ENCODE measurements at places on chromosomes 3 and 15. TPM values are rescaled to one million over a fixed set of nuclear protein-coding genes. Genes with fewer than 3 reads are reported as not detected.

Gene ZNF662
- total RNA-seq: 1.4 TPM

Gene SNX22
- 1.3 TPM for total RNA-seq

Gene USP19
- 54.2 TPM for total RNA-seq

Gene NUP210
- 1.1 TPM for total RNA-seq

Gene STRC
- under 0.01 TPM for total RNA-seq

Gene MYL3
- not detected for total RNA-seq

Gene IGF2BP2
- total RNA-seq: 62.0 TPM

Gene GOLGA8Q
- total RNA-seq: 0.59 TPM

Gene ZNF639
- 47.3 TPM for total RNA-seq

Gene BFSP2
- not detected for total RNA-seq

Gene EIF2B5
- 41.0 TPM for total RNA-seq

Gene MNS1
- 1.5 TPM for total RNA-seq

Gene ADAM10
- 246 TPM for total RNA-seq

Gene CYFIP1
- total RNA-seq: 119 TPM

Gene CA12
- 2.0 TPM for total RNA-seq

Gene BTLA
- total RNA-seq: not detected

Gene TMEM43
- total RNA-seq: 103 TPM

Gene LCTL
- total RNA-seq: not detected

Gene RCCD1
- total RNA-seq: 9.5 TPM

Gene FAM43A
- total RNA-seq: 170 TPM

Gene CPA3
- 13.2 TPM for total RNA-seq

Gene C3orf70
- 0.42 TPM for total RNA-seq

Gene CTNNB1
- total RNA-seq: 1,307 TPM

Gene GOLGA6D
- not detected for total RNA-seq

Gene SLC22A13
- 0.18 TPM for total RNA-seq

Gene CYP11A1
- total RNA-seq: not detected

Gene ATP13A5
- not detected for total RNA-seq

Gene DLEC1
- total RNA-seq: not detected

Gene TRIP4
- total RNA-seq: 14.5 TPM

Gene C3orf49
- not detected for total RNA-seq

Gene SCG5
- total RNA-seq: 0.92 TPM

Gene CCRL2
- total RNA-seq: 6.4 TPM

Gene SLC9C1
- total RNA-seq: under 0.01 TPM

Gene PTX3
- 1,084 TPM for total RNA-seq

Gene NPAP1
- not detected for total RNA-seq

Gene RTP3
- total RNA-seq: 0.07 TPM

Gene ARL6IP5
- total RNA-seq: 121 TPM

Gene NR1I2
- not detected for total RNA-seq

Gene GAP43
- total RNA-seq: not detected

Gene TMC3
- not detected for total RNA-seq

Gene CAND2
- 3.3 TPM for total RNA-seq

Gene UPK1B
- not detected for total RNA-seq

Gene LTK
- total RNA-seq: 0.18 TPM

Gene BHLHE40
- total RNA-seq: 13.2 TPM

Gene GHSR
- total RNA-seq: not detected

Gene MED12L
- total RNA-seq: 0.11 TPM

Gene DNASE1L3
- 0.07 TPM for total RNA-seq

Gene CLDN16
- not detected for total RNA-seq

Gene OR5K2
- total RNA-seq: not detected

Gene THSD4
- total RNA-seq: 35.2 TPM

Gene PLOD2
- total RNA-seq: 312 TPM

Gene EFCC1
- 0.26 TPM for total RNA-seq

Gene ADAMTS7
- 6.6 TPM for total RNA-seq

Gene DUOX2
- total RNA-seq: not detected

Gene RBP2
- not detected for total RNA-seq

Gene UBAP1L
- 0.40 TPM for total RNA-seq

Gene TKT
- 762 TPM for total RNA-seq

Gene CELSR3
- 0.20 TPM for total RNA-seq
